ENCODE measurements at places on chromosomes 2 and 18. TPM values are rescaled to one million over a fixed set of nuclear protein-coding genes. Genes with fewer than 3 reads are reported as not detected.

The FOXD4L1 gene
- 0.62 TPM for total RNA-seq

The POTEF gene
- total RNA-seq: not detected

The ALPG gene
- 0.53 TPM for total RNA-seq

The ATG9A gene
- total RNA-seq: 45.7 TPM

The RNF25 gene
- total RNA-seq: 21.5 TPM

The ARHGAP25 gene
- total RNA-seq: 48.5 TPM

The CRYGD gene
- not detected for total RNA-seq

The PCGF1 gene
- 28.4 TPM for total RNA-seq

The PKDCC gene
- 65.8 TPM for total RNA-seq

The CIAO1 gene
- total RNA-seq: 62.3 TPM

The RASGRP3 gene
- total RNA-seq: 13.7 TPM

The LYPD6 gene
- total RNA-seq: 0.47 TPM
